ENCODE measurements at places on chromosomes 11 and 22.

DNA sequence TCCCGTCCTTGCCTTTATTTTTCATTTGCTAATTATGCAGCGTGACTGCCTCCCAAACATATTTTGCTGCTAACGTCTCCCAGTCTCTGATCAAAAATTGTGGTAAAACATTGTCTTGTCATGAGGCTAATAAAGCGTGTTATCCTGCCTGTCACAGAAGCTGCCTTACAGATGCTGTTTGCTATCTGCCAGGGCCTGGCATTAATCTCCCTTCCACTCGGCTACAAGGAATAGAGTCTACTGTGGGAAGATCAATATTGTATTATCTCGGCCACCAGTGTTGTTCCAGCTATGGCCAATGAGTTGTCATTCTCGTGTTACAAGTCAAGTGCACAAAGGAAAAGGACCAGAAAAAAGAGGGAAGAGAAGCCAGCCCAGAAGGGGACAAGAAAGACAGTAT is 100.3 kb downstream of the SEZ6L start:
- DNase-seq, result no peak

GRCh38 chr22:50434849-50435248 is 40.0 kb downstream of the SBF1 start:
- DNase-seq, result no peak

DNA sequence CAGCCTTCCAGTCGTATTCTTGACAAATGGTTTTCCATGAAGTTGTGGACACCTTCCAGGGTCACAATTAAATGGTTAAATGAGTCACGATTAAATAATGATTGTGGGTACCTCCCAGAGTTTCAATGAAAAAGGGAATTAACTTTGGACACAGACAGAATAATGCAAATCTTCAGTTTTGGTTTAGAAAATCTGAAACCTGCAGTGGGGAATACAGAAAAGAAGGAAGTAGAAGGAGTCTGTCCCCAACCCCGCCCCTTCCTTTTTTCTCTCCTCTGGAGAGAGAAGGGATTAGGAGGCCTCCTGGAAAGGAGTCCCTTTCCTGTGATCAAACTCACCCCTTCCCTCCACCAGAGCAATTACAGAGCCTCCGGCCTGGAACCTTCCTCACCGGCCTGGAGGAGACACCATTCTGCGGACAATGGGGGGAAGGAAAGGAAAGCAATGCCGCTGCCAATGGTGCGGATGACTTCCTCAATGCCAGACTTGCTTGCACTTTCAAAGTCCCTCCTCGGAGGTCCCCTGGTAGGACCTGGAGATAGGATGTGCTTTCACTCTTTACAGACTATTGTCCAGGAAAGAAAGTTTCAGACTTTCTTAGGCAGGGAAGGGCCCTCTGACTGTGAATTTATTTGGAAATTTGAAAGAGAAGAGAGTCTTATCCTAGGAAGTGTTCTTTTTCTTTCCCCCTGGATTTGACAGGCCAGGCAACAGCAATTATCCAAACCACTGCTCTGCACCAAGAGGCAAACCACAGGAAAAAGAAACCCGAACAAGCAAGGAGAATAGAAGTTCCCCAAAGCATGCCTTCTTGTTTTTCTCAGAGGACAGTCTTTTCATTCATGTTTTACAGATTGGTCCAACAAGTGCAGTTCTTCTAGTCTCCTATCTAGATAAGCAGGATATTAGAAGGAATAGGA is 86.8 kb downstream of the PTPRJ start:
- no peak for DNase-seq

DNA sequence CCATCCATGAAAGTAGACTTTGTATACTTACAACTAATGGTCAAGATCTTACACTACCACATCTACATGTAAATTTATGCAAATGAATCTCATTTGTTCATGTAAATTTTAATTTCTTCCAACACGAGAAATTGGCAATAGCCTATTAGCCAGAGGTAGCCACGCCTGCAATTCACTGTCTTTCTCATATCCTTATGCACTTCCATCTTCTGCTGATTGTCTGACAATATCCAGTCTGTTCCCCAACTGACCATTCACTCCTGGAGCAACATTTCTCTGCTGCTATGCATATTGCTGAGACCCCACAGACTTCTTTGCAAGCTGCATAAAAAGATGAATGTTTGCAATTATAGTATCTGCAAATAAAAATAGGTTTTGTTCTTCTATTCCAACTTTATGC is 2.5 kb downstream of the NNMT start:
- DNase-seq, result no peak

DNA sequence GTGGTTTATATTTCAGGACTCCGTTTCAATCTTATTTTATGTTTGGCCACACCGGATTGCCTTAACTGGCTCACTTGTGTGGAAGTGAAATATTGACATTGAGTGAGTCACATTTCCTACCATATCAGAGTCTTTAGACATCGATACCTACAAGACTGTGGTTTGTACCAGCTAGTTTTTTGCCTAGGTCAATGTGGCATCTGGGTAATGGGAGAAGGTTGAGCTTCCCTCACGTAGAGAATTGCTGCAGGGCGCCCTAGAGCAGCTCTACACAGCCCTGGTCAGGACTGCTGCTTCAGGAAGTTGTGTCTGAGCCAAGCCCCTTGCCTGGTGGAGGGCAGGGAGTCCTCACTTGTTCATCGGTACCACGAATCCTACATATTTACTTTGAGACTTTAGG is 1.6 kb downstream of the GRAMD1B start:
- DNase-seq, result no peak

GRCh38 chr11:70931430-70931829 is 320.9 kb downstream of the SHANK2 start:
- no peak for DNase-seq

DNA sequence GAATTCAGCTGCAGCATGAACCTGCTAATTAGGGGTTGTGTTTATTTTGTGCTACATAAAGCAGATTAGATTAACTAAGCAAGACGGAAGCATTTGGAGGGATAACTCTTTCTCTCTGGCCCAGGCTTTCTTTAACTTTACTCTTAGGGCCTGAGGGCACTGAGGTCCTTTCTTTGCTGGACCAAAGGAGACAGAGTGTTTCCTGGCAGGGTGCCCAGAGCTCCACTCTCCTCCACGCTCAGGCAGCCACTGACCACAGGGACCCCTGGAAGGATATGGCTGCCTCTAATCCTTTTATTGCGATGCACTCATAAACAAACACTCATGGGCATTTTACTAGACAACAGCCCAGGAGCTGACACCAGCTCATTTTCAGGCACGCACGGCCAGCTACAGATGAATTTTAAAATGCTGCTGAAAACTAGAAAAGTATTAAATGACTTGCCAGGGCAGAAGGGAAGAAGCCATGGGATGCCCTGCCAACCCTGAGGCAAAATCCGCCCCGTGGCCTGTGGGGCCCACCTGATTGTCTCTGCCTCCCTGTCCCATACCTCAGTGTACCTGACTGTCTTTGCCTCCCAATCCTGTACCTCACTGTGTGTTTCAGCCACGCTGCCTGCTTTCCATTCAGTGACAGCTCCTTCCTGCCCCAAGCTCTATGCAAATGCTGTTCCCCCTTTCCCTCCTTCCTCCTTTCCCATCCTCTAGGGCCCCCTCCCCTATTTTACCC is 192.6 kb upstream of the NAV2 start:
- DNase-seq, result peak; percentile 18

GRCh38 chr11:10646681-10647355 is 46.7 kb downstream of the IRAG1 start:
- DNase-seq, result no peak

DNA sequence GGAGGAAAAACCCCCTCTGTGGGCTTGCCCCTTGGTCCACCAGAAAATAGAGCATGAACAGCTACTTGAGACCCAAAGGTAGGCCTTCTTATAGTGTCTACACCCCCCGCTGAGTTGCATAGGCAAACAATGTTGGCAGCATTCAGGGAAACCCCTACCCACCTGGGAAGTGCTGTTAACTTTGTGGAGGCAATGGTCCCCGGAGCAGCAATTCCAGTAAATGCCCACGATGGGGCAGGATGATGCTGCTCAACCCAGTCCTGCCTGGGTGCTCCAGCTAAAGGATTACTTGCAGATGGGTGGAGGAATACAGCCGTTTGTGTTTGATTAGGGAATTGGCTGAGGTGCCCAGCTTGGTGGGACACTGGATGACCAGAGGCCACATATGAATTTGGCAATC is 381.3 kb upstream of the ANO5 start:
- DNase-seq, result no peak

- no peak for DNase-seq
These were observed 74.8 kb upstream of the SLC22A12 start for GRCh38 chr11:64516226-64516625.

GRCh38 chr11:106706355-106706754 is 311.9 kb downstream of the GUCY1A2 start:
- DNase-seq, result no peak
